NCI-H1436 treated with DMSO at 0.1 percent for 48 hours (cell line): ENCODE measurements at places on chromosomes 5 and 9.

GRCh38 chr5:155871623-155872022 is 455.3 kb upstream of the SGCD start:
- DNase-seq = no peak

- no peak for DNase-seq
Observed at GRCh38 chr9:71096421-71097108, 24.9 kb downstream of the TRPM3 start.

DNA sequence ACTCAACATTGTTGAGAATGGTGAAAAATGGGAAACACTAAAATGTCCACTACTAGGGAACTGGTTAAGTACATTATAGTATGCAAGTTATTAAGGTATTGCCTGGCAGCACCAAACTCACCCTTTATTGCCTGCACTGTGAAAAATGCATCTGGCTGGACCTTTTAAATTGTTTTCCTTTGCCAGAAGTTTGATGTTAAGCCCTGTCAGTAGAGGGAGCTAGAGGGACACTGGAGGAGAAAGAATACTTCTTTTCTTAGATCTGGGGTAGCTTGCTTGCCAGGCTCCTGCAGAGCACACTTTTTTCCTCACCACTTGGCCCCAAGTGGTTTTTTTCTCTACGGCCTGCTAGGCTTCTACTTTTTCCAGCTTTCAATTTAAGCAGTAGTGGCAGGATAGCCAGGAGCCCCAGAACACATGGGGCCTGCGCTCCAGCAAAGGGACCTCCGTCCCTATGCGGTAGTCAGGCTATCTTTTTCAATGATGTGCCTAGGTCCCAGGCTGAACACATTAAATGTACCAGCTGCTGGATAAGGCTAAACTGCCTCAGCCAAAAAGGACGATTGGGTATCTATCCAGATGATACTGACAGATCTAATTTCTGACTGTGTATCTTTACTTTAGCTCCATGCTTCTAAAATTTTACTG is 8.0 kb upstream of the HABP4 start:
- DNase-seq = no peak

GRCh38 chr5:53257806-53258373 is 148.3 kb upstream of the MOCS2 start:
- DNase-seq = no peak

DNA sequence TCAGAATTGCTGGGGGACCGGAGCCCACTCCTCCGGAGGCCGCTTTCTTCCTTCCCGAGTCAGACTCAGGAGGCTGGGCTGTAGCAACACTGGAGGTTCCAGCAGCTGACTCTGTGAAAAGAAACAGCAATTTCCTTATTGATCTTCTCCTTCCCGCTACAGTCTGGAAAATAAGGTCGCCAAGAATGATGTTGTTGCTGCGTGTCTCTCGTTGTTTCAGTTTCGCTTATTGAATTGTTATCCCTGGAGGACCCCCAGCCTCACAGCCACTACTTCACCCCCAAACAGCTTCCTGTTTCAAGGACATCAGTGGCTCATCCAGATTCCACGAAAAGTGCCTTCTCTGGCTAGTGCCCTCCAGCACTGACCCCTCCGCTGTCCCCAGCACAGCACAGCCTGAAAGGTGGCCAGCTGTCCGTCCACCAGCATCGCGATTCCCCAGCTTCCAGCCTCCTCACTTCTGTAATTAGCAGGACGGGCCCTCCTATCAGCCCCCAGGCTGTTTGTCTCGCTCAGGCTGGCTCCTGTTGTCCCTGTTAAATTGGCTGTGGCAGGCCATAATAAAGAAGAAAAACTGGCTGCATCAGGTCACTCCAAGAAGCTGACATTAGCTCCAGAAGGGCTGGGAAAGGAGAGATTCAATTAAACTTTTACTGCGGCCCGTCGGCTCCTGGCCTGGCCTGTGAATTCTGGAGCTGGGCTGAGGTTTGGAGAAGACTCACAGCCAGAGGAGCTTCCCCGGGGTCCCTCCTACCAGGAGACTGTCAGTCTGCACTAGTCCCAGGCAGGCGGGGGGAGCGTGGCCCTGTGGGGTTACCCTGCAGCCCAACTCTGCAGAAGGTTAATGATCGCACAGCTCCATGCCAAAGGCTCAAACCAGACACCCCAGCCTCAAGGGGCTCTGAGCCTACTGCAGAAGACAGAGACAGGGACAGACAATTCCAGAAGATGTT is 40.5 kb downstream of the OLFM1 start:
- no peak for DNase-seq

DNA sequence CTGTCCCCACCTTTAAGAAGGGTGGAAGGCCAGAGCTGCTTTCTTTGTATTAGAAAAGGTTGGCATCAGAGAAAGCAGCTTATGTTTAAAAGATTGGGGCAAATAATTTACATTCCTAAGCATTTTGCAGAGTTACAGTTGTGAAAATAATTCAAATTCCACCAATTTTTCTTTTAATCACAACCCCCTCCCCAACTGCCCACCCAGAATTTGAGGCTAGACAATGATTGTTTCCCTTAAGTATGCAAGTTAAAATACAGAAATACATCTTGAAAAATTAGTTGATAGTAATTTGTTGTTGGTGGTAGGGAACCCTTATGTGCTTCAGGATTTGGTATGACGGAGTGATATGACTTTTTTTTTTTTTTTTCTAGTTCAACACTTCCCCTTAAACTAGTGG is 133.0 kb downstream of the ZSWIM6 start:
- DNase-seq = no peak
